Uterus (tissue), 4 donors: ENCODE measurements at places on chromosomes 16 and 17.

GRCh38 chr16:15954814-15955151, 5.4 kb downstream of the ABCC1 start:
- DNase-seq: no peak

DNA sequence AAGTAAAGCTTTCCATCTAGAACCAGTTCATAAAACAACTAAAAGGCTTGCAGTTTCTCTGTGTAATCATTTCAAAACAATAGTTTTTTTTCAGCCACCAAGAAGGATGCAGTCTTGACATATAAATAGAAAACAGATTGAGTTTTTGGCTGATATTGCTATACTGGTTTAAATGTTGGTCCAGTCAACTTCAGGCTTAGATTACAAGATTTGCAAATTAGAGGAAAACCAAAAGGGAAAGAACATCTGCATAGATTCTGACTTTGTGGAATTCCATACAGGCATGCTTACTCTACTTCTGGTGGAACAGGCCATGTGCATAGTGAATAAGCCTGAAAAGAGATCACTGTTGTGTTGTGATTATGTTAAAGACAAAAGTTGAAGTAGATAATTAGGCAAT, 150.3 kb downstream of the BCAS3 start:
- DNase-seq: no peak

DNA sequence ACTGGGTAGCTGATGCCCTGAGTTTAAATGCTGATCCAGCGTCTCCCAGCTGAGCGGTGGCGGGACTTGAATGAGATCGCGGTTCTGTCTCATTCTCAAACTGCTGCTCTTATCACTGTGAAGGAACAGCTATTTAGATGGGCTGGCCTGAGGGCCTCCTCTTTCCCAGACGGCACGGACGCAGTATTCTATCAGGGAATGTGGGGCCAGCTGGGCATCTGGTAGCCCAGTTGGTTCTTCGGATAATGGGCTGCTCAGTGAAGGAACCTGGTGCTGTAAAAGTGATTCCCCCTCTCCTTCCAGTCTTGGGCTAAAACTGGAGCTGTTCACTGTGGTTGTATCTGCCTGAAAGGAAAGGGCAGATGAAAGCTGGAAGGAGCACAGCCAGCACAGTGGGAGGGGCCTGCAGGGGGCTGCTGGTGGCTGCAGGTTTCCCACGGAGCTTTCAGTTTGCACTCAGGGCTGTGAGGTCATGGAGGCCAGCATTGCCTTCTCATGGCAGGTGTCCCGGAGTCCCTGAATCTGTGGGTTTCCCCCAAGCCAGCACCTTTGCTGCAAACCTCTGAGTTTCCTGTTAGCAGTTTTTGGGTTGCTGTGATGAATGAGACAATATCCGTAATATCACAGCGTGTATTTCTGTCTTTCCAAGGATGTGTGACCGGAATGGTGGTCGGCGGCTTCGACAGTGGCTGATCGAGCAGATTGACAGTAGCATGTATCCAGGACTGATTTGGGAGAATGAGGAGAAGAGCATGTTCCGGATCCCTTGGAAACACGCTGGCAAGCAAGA, 3.6 kb downstream of the IRF8 start:
- no peak for DNase-seq

GRCh38 chr16:15055141-15056053, 477 bp downstream of the NTAN1 start:
- DNase-seq: peak; percentile 35

- DNase-seq: no peak
Observed at GRCh38 chr17:49488612-49489011, 6.5 kb upstream of the NGFR start.

GRCh38 chr17:57114085-57114673, 29.1 kb downstream of the AKAP1 start:
- peak; percentile 56 for DNase-seq

- DNase-seq: no peak
Observed at GRCh38 chr16:4032768-4033167, 83.5 kb downstream of the ADCY9 start.

DNA sequence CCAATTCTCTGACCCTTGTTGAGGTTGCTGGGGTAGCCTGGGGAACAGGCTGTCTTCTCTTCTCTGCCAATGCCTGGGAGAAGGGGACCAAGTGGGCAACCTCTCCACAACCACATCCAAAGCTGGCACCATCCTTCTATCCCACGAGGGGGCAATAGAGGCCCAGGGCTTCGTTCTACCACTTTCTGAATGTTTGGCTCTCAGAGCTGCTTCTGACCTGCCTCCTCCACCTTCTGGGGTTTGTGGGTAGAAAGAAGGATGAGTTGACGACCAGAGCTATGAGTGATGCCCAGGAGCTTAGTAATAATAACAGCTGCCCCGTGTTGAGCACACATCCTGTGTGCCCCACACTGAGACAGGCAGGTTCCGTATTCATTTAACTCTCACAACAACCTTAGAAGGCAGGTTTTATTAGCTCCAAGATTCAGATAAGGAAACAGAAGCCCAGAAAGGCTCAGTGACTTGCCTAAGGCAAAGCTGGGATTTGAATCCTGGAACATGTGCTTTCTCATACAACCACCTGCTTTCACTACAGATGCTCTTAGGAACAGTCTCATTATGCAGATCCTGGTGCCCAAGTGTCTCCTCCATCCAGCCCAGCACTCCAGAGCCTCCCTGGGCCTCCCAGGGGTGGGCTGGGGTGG, 11.1 kb downstream of the TSPOAP1 start:
- peak; percentile 22 for DNase-seq

DNA sequence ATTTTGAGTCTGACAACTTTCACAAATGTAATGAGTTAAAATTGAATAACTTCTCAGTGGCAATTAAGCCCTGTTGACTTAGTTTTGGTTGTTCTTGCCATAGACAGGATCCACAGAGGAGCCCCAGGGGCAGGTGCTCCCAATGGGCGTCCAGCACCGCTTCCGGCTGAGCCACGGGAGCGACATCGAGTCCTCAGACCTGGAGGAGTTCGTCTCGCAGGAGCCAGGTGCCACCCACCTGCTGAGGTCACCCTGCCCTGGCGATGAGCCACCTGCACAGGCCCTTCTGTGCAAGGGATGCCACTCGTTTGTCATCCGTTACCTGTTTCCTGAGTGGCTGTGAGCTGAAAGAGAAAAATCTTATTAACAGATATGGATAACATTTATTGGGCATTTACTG, 10.7 kb downstream of the CCDC40 start:
- no peak for DNase-seq

GRCh38 chr17:44865231-44865660, 17.6 kb downstream of the HIGD1B start:
- DNase-seq: peak; percentile 57

- no peak for DNase-seq
Observed at GRCh38 chr16:57643147-57643874, 14.9 kb downstream of the ADGRG1 start.

GRCh38 chr16:85037050-85037410, 9.4 kb downstream of the KIAA0513 start:
- peak; percentile 48 for DNase-seq

DNA sequence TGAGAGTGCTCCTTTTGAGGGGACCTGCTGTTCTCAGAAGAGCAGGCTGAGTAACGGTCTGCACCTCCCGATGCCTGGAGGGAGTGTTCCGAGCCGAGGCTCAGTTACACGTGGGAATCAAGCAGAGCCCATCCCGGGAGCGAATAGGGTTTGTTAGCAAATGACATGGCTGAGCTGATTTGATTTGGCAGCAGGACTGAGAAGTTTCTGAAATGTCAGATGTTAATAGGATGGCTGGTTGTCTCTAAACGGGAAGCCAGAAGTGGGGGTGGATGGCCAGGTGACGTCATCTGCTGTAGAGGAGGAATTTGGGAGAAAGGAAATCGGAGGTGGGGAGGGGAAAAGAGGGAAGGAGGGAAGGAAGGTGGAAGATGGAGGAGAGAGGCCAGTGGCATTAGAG, 128.0 kb downstream of the RAP1GAP2 start:
- no peak for DNase-seq

- DNase-seq: no peak
Observed at GRCh38 chr17:34858591-34859565, 102.4 kb downstream of the CCT6B start.

GRCh38 chr16:27520982-27521673, 28.6 kb downstream of the GTF3C1 start:
- peak; percentile 54 for DNase-seq

GRCh38 chr16:67463059-67463458, 17.9 kb downstream of the ATP6V0D1 start:
- DNase-seq: no peak

DNA sequence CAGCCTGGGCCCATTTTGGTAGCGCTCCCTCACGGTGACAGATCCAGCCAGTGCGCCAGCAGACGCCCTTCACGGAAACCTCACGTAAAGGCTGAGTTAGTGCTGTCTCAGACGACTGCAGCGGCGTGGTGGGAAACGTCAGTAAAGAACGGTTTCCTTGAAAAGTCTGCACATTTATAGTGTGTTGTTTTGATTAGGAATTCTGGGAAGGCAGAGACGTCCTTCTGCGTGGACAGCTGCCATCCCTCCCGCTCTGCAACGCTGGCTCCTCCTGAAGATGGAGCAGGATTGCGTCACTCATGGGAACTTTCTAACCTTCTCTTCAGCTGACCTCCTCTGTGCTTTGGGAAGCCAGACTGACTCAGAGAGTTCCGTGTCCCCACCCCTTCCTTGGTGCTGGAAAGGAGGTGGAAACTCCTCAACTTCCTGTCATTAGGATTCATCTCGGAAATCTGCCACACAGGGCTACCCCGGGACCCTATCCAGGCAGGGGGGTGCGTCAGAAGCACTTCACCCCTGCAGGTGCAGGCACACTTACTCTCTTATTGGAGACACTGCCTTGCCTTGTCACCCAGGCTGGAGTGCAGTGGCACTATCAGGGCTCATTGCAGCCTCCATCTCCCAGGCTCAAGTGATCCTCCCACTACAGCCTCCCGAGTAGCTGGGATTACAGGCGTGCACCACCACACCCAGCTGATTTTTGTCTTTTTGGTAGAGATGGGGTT, 24.3 kb upstream of the CRISPLD2 start:
- peak; percentile 90 for DNase-seq

GRCh38 chr16:4160658-4161430, 44.6 kb upstream of the ADCY9 start:
- no peak for DNase-seq

DNA sequence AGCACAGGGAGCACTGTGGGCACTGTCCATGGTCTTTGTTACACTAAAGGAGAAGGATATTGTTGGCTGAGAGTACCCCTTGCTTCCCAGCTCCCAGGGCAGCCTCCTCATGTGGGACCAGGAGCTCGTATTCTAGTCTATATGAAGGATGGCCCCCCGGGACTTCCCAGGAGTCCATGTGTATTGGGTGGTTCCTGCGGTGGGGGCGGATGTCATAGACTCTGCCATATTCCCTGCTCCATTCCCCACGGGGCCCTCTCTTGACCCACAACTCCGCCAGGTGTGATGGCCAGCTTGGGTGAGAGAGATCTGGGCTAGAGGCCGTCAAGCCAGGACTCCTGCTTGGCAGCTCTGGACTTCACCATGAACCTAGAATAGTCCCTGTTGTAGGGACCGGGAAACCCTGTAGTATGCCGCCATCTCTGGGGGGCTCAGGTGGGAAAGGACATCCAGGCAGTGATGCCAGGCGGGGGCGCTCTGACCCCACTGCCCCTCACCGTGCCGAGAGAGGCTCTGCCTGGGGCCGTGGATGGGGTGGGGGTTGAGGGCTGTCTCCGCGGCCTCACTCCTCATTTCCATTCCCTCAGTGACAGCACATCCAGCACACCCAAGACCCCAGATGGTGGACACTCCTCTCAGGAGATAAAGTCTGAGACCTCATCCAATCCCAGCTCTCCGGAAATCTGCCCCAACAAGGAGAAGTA, 37.8 kb downstream of the OR1D5 start:
- no peak for DNase-seq

GRCh38 chr17:19304209-19304608, 58.3 kb downstream of the B9D1 start:
- peak; percentile 44 for DNase-seq

- no peak for DNase-seq
Observed at GRCh38 chr16:82631701-82632685, 5.2 kb downstream of the CDH13 start.

DNA sequence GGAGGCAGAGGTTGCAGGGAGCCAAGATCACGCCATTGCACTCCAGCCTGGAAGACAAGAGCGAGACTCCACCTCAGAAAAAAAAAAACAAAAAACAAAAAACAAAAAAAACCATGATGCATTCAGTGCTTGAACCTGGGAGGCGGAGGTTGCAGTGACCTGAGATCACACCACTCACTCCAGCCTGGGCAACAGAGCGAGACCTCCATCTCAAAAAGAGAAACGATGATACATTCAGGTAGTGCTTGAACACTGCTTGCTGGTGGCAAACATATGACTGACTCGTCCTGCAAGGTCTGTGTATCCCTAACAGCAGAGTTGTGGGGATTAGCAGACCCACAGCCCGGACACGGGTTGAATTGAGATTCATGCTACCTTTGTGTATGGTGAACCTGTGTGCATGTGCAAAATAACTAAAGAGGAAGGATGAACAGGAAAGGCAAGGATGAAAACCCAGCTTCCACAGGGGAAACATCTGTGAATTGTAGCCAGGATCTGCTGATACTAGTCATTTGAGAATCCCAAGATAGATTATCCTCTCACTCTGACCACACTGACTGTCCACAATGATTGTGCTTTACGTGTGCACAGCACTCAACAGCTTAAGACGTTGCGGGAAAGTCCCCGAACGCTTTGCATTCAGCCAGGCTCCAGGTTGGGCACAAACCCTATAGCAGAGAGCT, 52.4 kb upstream of the MRPS23 start:
- no peak for DNase-seq

DNA sequence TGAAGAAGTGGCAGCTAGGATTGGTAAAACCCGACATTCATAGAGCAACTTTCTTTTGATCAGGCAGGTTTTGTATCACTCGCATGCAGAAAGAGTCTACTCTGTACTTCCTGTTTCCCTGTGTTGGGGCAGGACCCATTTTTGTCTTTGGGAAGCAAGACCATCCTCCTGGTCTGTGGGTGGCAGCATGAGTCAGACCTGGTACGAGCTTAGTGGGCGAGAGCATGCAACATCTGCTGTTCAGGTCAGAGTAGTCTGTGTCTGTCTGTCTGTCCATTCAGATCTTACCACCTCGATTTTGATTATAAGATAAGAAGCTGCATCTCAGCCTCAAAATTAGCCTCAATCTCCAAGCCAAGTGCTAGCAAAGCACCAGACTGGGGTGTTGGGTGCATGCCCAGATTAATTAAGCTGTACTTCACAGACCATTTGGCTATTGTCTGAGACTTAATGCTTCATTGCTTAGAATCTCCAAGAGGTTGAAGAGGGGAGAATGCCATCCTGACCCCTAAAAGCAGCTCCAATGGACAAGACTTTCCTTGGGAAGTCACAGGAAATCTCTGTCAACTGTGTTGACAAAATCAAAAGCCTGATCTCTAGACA, 110.9 kb downstream of the XYLT1 start:
- no peak for DNase-seq
